ENCODE measurements at places on chromosomes 12 and 14.

- DNase-seq = no peak
Observed at GRCh38 chr12:15469356-15469755, 147.0 kb downstream of the PTPRO start.

DNA sequence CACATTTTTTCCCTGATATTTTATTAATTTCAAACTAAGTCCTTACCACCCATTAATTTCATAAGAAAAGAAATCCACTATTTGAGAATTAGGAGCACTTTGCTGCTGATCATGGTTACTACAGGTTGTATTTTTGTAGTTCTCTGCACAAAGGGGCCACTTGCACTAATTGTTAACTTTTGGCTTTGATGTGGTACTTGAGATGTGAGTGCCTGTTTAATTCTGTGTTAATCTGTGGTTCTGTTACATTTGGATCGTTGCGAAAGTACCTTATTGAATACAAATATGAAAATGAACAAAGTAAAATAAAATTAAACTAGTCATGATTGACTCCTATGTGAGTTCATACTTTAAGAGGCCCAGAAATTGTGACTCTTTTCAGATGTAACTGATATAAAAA, 374.9 kb upstream of the RGS6 start:
- DNase-seq = no peak

DNA sequence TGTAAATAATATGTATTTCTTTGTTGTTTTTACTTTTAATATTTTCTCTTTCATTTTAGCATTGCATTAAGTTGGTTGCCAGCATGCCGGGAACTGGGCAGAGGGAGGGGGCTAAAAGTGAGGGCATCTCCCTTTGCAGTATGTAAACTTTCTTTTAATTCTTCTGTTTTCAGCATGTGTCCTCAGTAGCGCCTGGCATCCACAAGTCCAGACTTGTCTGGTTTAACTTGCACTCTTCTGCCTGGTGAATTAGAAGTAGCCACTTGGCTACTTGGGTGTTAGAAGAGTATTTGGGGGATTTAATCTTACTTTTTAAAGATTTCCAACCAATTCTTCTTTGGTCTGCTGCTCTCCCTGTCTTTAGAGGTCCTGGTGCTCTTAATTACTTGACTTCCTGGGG, 117.2 kb upstream of the SCAF11 start:
- no peak for DNase-seq

DNA sequence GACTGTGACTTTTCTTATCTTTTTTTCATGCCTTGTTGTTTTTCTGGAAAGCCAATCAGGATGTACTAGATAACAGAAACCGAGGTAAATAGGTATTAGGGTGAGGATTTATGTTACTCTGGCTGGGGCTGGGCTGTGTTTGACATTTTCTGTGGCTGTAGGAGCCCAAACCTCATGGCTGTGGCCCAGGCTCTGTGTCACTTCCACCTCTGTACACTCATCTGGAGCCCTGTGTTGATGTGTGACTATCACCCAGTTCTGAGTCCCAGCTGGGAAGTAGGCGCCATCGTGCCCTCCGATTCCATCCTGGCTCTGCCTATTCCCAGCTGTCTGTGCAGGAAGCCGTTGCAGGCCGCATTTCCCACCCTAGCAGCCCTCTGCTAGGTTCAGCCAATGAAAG, 1.6 kb upstream of the HHIPL1 start:
- DNase-seq = no peak

GRCh38 chr12:27252934-27253333, 8.8 kb downstream of the STK38L start:
- no peak for DNase-seq

- DNase-seq = no peak
Observed at GRCh38 chr14:54590481-54590880, 23.6 kb downstream of the SAMD4A start.

- no peak for DNase-seq
Observed at GRCh38 chr12:29990971-29991370, 207.2 kb upstream of the TMTC1 start.

GRCh38 chr12:105168006-105168405, 60.5 kb downstream of the WASHC4 start:
- no peak for DNase-seq

DNA sequence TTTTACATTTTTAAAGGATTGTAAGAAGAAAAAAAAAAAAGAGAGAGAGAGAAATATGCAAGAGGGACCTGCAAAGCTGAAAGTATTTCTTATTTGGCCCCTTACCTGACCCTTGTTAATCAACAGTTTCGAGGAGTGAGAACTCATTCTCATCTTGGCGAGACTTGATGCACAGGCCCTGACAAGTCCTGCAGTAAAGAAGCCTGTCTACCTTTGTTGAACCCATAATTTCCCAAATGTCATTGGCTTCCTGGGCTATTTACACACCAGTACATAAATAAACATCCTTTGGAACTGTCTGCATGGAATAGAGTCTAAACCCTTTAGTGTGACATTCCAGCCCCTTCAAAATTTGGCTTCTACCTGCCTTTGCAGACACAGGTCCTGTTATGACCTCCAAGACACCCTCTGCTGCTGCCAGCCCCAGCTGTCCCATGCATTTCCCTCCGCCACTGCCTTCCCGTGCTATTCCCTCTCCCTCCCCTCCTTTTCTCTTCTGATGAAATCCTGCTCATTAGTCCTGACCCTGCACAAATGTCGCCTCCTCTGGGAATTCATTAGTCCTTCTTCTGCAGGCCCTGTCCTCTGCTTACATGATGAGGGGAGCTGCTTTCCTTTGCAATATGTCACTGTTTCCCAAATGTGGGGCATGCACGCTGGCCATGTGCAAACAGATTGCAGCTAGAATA, 35.1 kb downstream of the MYL2 start:
- no peak for DNase-seq

DNA sequence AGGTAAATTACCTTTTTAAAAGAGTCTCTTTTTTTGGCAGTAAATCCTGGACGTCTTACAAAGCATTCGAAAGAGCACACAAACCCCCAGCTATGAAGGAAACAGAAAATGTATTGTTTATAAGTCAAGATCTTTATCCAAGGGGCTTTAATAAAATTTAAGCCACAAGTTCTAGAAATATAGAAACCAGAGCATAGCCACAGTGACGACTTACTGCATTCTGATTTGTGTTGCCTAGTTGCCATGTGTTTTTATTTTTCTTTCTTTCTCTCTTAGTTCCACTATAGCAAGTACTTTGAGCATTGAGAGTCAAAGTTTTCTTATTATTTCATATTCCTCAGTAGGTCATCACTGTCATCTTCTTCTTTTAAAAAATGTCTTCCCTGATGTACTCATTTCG, 47.8 kb upstream of the TBPL2 start:
- no peak for DNase-seq

DNA sequence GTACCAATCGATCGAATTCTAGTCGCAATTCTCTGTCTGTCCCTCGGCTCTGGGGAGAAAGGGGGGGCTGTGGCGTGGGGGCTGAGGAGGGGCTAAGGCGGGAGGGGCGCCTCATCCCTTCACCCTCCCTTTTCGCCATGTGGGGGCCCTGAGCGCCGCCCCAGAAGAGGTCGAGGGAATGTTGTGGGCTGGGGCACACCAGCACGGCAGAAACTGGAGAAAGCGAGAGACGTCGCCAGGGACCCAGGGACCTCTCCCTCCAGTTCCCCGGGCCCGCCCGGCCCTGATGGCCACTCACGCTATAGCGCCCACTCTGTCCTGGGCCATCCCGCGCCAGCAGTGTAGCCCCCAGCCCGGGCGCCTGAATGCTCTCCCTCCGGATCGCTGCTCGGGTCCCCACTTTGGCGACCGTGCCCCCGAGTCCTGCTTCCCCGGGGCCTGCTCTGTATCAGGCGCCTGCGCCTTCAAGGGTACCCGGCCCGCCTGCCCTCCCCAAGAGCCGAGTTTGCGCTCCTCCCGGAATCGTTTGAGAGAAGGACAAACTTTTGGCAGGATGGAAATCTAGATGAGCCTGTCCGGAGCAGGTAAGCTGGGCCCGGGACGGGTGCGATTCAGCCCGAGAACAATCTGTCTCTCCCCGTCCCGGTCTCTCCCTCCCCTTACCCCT, 62.6 kb downstream of the SMUG1 start:
- no peak for DNase-seq

DNA sequence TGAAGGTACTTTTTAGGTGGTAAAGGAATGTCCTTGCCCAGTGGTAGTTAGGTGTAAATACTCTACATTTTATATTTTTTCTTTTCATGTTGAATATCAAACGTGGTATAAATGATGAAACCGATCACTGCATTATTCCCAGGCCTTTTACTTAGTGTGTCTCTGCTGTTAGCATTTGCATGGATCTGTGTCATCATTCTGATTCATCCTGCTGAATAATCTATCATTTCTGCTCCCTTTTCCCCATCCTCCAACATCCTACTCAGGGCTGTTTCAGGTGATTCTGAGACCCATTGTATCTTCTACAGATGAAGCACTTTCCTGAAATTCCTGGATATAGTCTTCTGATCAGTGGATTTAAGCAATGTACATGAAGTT, 61.0 kb upstream of the PTHLH start:
- DNase-seq = no peak

- DNase-seq = no peak
Observed at GRCh38 chr14:24673534-24674203, 39.7 kb upstream of the GZMB start.

- no peak for DNase-seq
Observed at GRCh38 chr12:120138366-120138765, 21.8 kb upstream of the RAB35 start.

- DNase-seq = no peak
Observed at GRCh38 chr12:92930421-92930820, 1.3 kb upstream of the EEA1 start.

- DNase-seq = no peak
Observed at GRCh38 chr14:62947301-62947700, 98.0 kb downstream of the KCNH5 start.

DNA sequence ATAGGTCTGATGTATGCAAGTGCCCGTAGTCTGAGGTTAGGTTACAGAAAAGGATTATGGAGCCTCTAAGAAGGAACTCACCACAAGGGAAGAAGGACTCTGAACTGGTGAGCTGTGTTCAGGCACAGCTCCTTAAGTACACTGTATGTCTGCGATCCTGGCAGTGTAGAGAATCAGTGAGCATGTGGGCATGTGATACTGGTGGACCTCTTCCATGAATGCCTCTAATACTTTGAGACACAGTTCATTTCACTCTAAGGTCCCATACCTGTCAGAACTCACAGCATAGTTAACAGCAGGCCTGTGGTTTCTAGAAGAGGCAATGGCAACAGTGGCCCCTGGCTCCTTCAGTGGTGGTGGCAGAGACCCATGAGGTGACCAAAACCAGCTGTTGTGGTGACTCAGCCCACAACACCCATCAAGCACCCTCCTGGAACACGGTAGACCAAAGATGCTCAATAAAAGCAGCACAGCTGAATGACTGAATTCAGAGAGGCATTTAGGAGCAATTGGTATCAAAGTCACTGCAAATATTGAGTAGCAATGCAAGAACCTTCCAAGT, 6.9 kb upstream of the OR6J1 start:
- DNase-seq = no peak

GRCh38 chr14:33307691-33308251, 369.1 kb downstream of the NPAS3 start:
- DNase-seq = no peak

- DNase-seq = no peak
Observed at GRCh38 chr12:106284358-106285105, 18.0 kb upstream of the TCP11L2 start.

GRCh38 chr12:57965766-57966165, 24.4 kb downstream of the ATP23 start:
- DNase-seq = no peak

GRCh38 chr12:57190037-57190436, 26.6 kb upstream of the NXPH4 start:
- DNase-seq = no peak

DNA sequence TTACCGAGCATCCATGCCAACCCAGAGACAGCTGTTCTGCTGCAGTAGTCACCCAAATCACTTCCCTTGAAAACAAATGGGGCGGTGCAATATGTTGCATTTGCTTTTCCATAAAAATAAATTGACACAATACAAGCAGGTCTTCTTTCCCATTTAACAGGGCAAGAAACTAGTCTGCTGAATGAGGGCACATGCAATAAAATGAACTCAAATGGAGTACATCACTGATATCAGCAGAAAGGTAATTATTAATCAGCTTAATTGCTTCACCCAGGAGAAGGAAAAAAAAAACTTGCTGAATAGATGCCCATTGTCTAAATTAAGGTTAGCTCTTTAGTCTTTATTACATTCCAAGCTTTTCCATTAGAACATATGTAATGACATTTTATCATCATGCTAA, 175.1 kb upstream of the GZMB start:
- no peak for DNase-seq

GRCh38 chr12:49536526-49537071, 2.2 kb upstream of the KCNH3 start:
- DNase-seq = no peak

- no peak for DNase-seq
Observed at GRCh38 chr14:51999084-51999483, 9.7 kb downstream of the RTRAF start.

DNA sequence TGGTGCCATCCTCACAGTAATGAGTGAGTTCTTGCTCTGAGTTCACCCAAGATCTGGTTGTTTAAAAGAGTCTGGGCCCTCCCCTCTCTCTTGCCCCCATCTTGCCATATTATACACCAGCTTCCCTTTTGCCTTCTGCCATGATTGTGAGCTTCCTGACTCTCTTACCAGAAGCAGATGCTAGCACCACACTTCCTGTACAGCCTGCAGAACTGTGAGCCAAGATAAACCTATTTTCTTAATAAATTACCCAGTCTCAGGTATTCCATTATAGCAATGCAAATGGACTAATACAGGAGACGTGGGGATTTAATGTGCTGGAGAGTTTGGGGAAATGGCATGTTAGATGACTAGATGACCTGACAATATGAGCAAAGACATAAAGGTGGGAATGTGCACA, 12.8 kb downstream of the SLC4A8 start:
- DNase-seq = no peak

DNA sequence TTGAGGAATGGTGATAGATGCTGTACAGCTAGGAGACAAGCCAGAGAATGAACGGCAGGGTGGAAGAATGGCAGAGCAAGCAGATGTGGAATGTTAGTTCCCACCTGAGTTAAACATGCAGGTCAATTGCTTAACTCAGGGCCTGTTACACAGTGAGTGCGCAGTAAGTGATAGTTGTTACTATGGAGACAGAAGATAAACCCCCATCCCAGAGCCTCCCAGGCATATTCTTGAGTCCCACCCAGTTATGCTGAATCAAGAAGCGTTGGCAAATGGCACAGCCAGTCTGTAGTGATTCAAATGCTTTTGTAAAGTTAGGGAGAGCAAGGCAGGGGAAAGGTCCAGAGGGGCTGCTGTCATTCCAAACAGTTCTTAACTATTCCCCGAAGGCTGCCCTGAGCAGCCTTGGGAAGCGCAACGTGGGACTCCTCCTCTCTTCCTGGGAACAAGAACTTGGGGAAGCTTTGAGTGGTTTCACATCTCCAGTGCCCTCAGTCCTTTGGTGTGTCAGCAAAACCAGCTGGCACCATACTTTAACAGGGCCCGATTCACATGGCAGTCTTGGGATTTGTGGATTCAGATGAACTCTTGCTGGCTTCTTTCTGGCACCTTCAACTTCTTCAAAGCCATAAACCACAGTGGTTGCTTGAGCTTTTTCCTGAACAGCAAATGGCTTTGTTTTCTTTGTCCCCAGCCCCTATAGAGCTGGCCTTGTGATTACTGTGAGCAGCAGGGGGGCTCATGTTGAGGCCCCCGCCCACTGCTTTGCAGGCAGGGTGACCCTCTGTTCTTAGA, 66.4 kb downstream of the PPM1A start:
- no peak for DNase-seq

All from stimulated activated CD8-positive, alpha-beta memory T cell treated with anti-CD3 and anti-CD28 coated beads, Interleukin-7, amount 100 ng/mL, for 48 hours (primary cell).